ENCODE measurements at places on chromosomes 6 and 20.

DNA sequence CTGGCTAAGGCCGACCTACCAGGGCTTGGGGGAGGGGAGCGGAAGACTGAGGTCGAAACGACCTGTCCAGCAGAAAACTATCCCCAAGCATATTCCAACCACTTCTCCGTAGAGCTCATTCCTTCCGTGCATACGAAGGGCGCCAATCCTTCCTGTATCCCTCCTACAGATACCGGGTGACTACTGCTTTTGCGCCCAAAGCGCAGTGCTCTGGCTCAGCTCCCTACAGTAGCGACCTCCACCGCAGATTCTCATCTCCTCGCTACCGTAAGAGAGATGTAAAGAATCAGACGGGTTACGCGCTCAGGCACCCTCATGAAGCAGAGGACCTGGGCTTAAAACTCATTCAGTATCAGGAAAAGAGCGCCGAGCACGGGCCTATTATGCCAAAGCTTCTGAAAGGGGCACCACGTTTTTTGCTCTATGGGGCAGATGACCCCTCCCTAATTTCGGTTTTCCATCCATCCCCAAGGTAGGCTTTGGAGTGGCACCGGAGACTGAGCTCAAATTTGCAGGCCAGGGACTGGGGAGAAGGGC is 563 bp upstream of the NNAT start:
- DNase-seq, result no peak

GRCh38 chr6:81997090-81997926 is 244.8 kb upstream of the TENT5A start:
- DNase-seq, result no peak

DNA sequence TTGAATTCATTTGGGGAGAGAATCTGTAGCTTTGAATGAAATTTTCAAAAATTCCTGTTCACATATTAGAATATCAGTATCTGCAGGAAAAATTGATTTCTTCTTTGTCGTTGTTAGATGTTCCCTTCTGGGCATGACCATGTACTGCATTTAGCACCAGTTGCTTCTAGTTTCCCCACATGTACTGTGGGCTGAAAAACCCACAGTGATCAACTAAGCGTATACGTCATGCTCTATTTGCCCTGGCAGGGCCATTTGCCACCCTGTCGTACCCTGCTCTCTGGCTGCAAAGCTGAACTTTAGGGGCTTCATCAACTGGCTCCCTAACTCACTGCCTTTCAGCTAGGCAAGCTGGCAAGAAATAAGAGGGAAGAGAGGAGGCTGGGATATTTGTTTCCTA is 340.7 kb upstream of the TSHZ2 start:
- no peak for DNase-seq

GRCh38 chr6:143125864-143126573 is 65.3 kb downstream of the AIG1 start:
- DNase-seq, result no peak

DNA sequence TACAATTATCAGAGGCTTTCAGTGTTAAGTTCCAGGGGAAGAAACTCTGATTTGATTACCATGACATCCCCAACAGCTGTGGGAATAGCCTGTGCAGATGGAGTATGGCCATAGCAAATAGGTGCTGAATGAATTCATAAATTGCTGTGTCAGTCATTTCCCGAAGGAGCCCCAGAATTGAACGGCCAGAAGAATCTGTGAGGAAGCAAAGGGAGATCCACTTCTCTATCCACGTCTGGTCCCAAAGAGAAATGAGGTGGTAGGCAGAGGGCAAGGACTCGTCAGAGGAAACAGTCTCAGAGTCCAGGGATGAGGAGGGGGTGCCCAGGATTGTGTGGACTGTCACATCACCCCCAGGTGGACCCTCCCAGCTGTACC is 3.1 kb upstream of the TAF8 start:
- DNase-seq, result no peak

- no peak for DNase-seq
Measured at GRCh38 chr20:43576108-43576507, 14.6 kb upstream of the IFT52 start.

DNA sequence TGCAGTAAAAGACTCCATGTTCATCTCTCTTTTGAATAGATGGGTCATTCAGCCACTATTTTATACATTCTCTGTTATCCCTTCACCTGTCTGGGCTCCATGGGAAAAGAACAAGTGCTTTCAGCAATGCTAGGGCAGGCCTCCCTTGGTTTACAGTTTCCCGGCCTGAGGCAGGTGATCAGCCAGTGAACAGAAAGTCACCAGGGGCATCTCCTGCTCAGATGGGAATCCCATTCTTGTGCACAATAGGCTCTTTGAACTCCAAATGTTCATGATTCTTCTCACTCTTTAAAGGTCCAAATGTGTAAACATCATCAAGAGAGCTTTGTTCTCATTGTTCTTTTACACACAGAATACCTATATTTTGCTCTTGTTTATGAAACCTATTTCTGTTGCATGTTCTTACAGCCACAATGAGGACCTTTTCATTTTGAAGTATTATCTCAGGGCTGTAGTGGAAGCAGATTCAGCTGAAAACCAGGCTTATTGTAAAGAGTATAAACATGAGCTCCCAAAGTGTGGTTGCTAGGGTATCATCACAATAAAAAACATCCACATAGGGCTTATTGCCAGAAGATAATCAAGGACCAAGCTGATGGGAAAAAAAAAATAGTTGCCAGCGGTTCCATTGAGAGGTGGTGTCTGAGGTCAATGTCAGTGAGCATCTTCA is 267.1 kb upstream of the SGK1 start:
- no peak for DNase-seq

- DNase-seq, result no peak
Measured at GRCh38 chr20:38991814-38992704, 29.9 kb downstream of the DHX35 start.

DNA sequence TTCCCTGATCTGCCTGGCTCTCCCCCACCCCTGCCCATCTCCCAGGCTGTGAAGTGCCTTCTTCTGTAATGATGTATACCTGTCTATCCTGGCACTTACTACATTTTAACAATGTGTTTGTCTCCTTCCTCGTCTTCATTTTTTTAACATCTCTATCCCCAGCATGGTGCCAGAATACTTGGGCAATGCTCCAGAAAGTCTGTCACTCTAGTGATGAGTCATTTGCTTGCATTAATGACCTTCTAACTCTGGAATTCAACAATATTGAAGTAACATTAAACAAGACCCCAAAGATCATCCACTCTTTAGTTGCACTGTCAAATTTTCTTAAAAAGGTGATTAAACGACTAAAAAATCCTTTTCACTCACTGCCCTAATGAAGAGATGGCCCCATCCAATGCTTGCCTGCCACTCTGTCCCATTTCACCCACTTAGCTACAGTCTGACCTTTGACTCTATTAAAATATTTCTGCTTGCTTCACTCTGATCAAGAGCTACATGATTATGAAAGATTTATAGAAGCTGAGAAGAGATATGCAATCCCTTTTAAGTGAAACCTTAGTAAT is 7.7 kb upstream of the KLHL31 start:
- DNase-seq, result no peak

- no peak for DNase-seq
Measured at GRCh38 chr6:132764370-132764769, 6.7 kb upstream of the VNN2 start.

DNA sequence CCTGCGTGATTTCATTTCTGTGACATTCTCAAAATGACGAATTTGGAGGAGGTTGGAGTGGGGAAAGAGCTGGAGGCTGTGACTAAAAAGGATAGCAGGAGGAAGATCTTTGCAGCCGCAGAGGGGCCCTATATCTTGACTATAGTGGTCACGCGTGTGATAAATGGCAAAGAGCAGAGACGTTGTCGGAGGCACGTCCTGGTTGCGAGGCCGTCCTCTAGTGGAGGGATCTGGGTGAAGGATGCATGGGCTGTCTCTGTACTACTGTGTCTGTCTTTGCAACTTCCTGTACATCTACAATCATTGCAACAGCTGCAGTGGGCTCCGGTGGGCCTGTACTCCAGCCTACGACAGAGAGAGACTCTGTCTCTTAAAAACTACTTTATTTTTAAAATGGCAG is 76.6 kb downstream of the YTHDF1 start:
- no peak for DNase-seq

GRCh38 chr6:147534116-147534860 is 25.8 kb downstream of the SAMD5 start:
- no peak for DNase-seq

DNA sequence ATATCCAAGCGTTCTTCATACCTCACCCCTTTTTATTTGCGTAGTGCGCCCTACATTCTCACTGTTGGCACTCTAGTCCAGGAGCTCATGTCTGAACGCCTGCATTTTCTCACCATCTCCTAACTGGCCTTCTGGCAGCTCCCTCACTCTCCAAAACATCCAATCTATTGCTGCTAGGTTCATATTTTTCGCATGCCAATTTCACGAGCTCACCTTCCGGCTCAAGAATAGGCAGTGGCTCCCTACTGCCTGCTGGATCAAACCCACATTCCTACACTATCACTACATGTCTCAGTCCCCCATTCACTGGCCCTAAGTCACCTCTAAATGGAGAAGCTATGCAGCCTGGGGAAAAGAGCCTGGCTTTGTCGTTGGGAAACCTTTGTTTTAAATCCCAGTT is 115.0 kb downstream of the IPCEF1 start:
- no peak for DNase-seq

GRCh38 chr6:90894285-90895130 is 307.6 kb upstream of the MAP3K7 start:
- DNase-seq, result no peak

GRCh38 chr6:147716434-147716833 is 207.9 kb downstream of the SAMD5 start:
- DNase-seq, result no peak

DNA sequence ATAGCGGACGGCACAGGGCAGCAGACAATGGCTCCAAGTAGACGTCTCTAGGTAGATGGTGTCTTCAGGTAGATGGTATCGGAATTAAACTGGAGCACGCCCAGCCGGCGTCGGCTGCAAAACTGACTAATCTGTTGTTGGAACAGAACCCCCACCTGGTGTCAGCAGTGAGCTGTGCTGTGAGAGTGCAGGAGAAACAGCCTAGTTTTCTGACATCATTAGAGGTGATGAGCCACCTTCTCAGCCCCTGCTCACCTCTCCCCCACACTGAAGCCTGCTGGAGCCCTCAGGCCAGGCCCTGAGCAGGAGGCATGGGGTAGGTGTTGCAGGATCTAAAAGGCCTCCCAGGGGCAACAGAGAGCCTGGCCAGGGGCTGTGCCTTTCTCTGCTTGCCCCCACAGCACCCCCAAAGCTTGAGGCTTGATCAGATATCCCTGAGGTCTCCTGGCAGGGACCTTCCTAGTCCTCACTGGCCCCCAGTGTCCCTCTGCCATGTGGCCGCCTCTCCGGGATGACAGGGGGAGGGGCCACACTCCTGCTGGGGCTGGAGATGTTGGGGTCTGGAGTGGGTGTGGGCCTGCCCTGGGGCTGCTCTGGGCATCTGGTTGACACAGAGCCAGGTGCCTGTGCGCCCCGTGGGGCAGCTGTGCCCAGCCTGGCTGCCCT is 6.9 kb upstream of the HELZ2 start:
- DNase-seq, result peak; percentile 51

- no peak for DNase-seq
Measured at GRCh38 chr6:29619578-29620160, 13.3 kb downstream of the GABBR1 start.

DNA sequence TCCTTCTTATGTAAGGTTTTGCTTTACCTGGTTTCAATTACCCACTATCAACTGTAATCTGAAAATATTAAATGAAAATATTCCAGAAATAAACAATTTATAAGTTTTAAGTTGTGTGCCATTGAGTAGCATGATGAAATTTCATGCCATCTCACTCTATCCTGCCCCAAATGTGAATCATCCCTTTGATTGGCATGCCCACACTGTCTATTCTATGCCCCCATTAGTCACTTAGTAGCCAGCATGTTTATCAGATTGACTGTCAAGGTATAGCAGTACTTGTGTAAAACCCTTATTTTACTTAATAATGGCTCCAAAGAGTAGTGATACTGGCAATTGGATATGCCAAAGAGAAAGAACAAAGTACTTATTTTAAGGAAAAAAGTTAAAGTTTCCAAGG is 403.8 kb downstream of the ADGRB3 start:
- no peak for DNase-seq

DNA sequence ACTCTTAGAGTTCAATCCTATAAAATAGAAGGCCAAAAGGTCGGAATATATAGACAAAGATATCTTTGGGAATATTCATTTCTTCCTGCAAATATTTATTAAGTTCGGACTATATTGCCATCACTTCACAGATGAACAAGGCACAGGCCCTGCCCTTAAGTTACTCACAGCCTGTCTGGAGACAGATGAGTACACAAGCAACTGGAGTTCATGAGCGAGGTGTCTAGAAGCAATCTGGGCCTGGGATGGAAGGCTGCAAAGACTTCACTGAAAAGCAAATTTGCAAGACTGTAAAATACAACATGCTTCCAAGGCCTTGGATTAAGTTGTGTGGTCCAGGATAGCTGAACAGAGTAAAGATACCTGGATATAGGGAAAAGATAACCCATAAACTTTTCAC is 56.7 kb upstream of the CEP85L start:
- DNase-seq, result no peak

DNA sequence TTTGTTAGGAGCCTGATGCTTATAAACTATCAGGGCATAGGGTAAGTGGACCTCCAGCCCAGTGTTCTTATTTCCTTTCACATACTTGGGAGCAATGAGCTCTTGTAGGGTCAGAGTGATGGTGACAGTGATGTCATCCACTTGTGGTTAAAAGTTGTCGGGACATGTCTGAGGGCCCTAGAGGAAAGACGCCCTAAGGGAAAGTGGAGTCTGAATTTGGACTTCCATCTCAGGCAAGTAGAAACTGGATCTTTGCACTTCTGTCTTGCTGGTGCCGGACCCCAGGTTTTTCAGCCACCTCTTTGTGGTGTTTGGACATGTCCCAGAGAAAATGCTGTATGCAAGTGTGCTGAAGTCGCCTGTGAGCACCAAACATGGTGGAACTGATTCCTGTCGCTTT is 900.5 kb downstream of the C6orf118 start:
- DNase-seq, result no peak

GRCh38 chr20:57985278-57985677 is 243.2 kb downstream of the ANKRD60 start:
- DNase-seq, result no peak
